ENCODE measurements at places on chromosomes 6 and 20. TPM values are rescaled to one million over a fixed set of nuclear protein-coding genes. Genes with fewer than 3 reads are reported as not detected.

Gene MAFB
- 18.0 TPM for total RNA-seq

Gene HEY2
- total RNA-seq: 1.7 TPM

Gene PRKN
- 1.9 TPM for total RNA-seq

Gene KHDC1
- total RNA-seq: 1.3 TPM

Gene PAK5
- total RNA-seq: 1.8 TPM

Gene TMEM242
- total RNA-seq: 5.5 TPM

Gene SLC17A2
- not detected for total RNA-seq

Gene CDH4
- 0.09 TPM for total RNA-seq

GRCh38 chr6:113855500-113856374 lies 1.4 kb upstream of the MARCKS start:
- peak; percentile 35 for DNase-seq

- DNase-seq: no peak
Observed at GRCh38 chr6:163827143-163827542, 412.6 kb downstream of the QKI start.

DNA sequence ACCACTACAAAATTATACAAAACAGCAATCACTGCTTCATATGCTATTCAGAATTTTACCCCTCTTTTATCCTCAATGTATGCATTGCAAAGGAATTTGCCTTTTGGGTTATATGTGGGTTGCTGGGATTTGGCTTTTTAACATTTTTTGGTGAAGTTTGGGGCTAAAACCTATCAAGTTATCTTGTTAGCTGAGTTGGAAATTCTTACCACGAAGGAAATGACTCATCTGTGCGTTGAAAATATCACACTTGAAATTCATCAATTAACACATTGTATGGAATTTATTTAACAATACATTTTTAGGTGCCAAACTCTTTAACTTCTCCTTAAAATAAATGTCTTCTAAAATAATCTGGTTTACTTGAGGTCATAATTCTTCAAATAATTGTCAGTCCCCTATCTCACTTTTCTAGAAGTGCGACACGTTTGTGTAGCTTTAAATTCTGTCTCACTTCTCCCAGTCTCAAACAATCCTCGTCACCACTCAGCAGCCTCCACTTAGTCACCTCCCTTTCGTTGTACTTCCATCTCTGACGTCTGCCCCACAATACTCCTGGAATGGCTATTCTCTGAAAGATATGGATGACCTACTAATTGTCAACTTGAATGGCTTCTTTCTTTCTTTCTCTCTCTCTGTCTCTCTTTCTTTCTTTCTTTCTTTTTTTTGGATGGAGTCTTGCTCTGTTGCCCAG lies 88.5 kb downstream of the PHACTR1 start:
- no peak for DNase-seq

DNA sequence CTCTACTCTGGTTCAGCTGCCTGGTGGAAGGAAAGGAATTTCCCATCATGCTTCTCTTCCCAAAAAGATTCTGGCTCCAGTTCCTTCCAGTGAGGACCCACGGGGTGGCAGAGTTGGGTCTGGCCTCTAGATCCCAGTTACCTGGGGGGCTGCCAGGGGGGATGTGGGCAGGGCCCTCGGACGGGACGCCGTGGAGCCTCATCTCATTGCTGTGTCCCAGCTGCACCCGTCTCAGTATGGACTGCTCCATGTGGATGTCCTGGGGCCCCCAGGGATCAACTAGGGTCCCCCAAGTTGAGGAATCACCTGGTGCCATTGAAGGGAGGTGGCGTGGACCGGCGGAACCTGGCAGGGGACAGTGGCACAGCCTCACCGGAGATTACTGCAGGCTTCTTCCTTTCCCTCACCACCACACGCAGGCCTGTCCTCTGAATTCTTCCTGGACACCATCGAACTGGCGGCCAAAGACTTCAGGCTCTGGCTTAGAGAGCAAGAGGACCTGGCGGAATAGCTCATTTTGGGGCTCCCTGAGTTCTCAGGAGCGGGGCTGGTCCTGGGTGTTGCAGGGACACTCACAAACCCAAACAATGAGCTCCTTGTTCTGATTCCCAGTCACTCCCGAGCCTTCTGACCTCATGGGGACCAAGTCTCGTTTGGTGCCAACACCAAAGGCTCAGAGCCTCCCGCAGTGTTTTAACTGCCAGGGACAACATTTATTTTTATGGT lies 8.5 kb downstream of the ZBP1 start:
- no peak for DNase-seq

DNA sequence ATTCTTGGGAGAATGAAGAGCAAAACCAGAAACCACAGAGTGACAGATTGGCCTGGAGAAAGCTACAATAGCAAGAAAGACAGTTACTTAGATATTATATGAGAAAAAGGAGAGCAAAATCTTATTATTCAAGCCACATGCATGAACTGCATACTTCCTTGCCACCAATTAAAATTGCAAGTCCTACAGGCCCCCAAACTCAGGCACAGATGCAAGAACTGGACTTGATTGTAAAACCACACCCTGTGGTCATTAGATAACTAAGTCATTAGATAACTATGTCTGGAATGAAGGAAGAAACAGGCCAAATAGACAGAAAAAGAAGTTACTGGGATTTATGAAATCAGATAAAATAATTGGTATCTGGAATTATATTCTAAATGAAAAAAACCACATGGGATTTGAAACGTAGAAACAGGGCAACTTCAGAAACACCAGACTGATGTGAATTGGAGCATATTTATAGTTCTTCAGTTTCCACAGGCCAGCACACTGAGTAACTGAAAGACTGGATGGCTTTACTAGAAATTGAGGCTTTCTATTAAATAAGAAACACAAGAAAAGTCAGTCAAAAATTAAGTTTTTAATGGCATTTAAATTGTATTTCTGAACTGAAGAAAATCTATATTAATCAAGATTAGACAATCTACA lies 49.4 kb upstream of the CARMIL1 start:
- DNase-seq: no peak

DNA sequence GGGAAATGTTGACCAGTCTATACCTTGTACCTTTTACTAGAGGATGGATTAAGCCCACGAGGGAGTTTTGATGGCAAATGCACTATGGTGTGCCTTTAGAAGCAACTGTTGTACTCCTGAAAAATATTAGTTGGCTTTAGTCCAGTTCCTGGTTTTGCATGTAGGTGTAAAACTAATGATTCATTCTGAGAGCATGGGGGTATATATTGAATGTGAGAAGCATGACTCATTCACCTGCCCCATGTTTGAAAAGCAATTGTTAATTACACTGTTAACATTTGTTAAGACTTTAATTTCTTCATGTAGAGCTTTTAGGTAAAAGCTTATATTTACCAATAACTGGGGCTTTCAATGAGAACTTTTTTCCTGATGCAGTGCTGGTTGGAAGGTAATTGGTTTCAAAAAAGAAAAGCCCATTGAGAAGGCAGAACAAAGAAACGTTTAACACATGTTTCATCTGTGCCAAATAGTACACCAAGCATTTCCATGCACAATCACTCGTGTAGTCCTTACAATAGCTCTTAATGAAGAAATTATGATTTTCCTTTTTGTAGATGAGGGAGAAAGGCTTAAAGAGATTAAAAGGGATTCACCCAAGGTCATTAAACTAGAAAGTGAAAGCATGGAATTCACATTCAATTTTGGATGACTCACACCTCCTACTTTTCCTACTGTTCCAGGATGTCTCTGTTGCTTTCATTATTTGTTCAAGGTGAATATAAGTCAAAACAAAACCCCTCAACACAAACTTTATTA lies 134.1 kb downstream of the CCDC170 start:
- no peak for DNase-seq

- DNase-seq: no peak
Observed at GRCh38 chr6:158188591-158188990, 20.4 kb downstream of the GTF2H5 start.

GRCh38 chr20:20253744-20254330 lies 114.1 kb upstream of the INSM1 start:
- DNase-seq: no peak

DNA sequence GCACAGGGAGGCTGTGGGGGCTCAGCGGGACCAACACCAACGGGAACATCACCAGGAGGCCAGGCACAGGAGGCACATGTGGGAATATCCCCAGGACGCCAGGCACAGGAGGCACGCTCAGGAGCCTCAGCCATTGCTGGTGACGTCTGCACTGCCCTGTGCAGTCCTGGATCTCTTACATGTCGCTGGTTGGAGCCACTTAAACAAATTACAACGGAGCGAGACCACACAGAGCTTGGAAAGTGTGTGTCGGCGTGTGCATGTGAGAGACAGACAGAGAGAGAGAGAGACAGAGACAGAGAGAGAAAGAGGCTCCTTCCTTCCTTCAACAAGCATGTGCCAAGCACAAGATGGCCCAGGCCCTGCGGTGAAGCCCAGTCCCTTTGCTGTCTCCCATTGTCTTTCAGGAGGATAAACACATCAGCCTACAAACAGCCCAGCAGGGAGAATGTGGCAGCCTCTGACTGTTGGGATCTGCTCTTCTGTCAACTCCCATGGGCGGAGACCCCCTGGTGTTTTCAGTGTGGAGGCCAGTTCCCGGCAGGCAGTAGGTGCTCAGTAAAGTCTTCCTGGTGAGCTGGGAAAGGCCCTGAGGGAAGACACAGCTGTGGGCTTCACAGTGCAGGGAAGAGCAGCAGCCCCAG lies 112.7 kb upstream of the THBS2 start:
- no peak for DNase-seq

GRCh38 chr6:143676437-143677045 lies 1.2 kb upstream of the PHACTR2 start:
- no peak for DNase-seq

DNA sequence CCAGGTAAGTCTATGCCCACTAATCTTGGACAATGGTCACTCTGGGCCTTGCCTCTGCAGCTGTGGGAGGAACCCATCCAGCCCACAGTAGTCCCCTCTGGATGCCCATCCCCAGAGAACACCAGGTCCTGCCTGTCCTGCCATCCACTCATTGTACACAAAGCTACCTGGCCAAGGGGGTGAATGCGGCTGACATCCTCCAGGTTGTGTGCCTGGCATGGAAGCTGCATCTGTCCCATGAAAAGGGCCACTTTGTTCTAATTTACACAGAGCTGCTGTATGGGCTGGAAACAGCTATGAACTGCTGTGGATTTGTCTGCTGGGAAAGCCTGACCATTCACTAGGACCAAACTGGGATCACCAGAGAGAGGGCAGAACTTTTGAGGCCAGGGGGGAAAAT lies 324.8 kb downstream of the LRFN2 start:
- DNase-seq: no peak

GRCh38 chr6:131290955-131291354 lies 155.7 kb downstream of the AKAP7 start:
- no peak for DNase-seq

All from pancreas (tissue), 10 donors.